ENCODE measurements at places on chromosomes 12 and 14. TPM values are rescaled to one million over a fixed set of nuclear protein-coding genes. Genes with fewer than 3 reads are reported as not detected.

The ARG2 gene
- 27.8 TPM for polyA plus RNA-seq

The ADAMTS20 gene
- under 0.01 TPM for polyA plus RNA-seq

The ARHGAP9 gene
- polyA plus RNA-seq: 165 TPM

The LTBP2 gene
- polyA plus RNA-seq: 2.9 TPM

The PRR13 gene
- 222 TPM for polyA plus RNA-seq

The AMN gene
- polyA plus RNA-seq: 3.5 TPM

The ACVRL1 gene
- 8.9 TPM for polyA plus RNA-seq

The KRT71 gene
- polyA plus RNA-seq: 3.6 TPM

The CLSTN3 gene
- 25.3 TPM for polyA plus RNA-seq

The DPPA3 gene
- 0.57 TPM for polyA plus RNA-seq

The SOAT2 gene
- polyA plus RNA-seq: 0.71 TPM

The NINJ2 gene
- 11.5 TPM for polyA plus RNA-seq

The C12orf54 gene
- polyA plus RNA-seq: 3.5 TPM

The ASB2 gene
- polyA plus RNA-seq: 2.6 TPM

Data from thymus (tissue), 14 donors.